Stimulated activated CD4-positive, alpha-beta T cell treated with anti-CD3 and anti-CD28 coated beads, Interleukin-12 subunit alpha, Interleukin-12 subunit beta, amount 100 ng/mL, for 4 hours (primary cell): ENCODE measurements at places on chromosomes 5 and 9.

DNA sequence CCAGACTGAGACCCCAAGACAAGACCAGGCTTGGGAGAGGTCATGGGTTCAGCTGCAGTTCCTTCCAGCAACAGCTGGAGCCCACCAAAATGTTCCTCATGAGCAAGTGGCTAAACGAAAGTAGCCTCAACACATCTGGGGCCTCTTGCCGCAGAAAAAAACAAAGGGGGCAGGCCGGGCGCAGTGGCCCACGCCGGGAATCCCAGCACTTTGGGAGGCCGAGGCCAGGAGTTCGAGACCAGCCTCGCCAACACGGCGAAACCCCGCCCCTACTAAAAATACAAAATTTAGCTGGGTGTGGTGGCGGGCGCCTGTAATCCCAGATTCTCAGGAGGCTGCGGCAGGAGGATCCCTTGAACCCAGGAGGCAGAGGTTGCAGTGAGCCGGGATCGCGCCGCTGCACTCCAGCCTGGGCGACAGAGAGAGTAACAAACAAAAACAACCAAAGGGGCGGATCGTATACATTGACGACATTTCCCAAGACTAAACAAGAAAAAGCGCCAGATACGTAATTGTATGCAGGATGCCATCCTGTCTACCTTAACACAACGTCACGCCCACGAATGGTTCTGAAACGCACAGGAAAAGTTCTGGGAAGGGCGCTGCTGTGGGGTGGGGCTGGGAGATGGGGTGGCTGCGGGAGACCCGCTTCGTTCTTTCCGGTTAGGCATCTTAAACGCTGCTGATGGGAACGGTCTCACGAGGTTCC is 1.7 kb downstream of the INPP5E start:
- no peak for DNase-seq

DNA sequence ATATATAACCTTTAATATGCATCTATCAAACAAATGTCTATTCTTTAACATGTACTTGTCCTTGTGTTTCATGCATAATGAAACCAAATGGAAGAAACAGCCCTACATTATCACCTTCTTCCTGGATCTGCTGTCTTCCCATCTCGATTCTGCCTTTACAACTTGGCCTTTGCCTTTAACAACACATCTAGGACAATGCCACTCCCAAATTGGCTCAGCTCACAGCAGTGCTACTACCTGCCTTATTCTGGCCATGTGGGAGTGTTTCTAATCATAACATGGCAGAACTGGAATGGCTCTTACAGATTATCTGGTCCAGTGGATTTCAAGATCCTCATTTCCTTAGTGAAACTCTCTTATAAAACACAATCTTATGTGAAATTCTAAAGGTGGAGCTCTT is 176.5 kb downstream of the CARTPT start:
- no peak for DNase-seq

DNA sequence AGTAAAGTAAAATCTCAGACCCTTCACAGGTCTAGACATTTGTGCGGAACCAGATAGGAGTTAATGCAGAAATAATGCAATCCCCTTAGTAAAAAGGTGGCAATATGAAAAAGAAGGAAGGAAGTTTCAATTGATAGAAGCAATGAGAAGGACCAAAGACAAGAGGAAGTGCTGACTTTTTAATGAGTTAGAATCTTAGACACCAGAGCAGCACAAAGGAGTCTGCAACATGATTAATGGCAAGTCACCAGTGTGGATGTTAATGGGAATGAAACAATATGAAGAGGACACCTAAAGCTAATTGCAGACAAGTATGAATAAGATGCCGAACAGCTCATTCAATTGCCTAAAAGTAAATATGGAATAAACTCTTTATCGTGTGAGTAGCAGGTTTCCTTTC is 50.9 kb downstream of the MEGF9 start:
- no peak for DNase-seq

DNA sequence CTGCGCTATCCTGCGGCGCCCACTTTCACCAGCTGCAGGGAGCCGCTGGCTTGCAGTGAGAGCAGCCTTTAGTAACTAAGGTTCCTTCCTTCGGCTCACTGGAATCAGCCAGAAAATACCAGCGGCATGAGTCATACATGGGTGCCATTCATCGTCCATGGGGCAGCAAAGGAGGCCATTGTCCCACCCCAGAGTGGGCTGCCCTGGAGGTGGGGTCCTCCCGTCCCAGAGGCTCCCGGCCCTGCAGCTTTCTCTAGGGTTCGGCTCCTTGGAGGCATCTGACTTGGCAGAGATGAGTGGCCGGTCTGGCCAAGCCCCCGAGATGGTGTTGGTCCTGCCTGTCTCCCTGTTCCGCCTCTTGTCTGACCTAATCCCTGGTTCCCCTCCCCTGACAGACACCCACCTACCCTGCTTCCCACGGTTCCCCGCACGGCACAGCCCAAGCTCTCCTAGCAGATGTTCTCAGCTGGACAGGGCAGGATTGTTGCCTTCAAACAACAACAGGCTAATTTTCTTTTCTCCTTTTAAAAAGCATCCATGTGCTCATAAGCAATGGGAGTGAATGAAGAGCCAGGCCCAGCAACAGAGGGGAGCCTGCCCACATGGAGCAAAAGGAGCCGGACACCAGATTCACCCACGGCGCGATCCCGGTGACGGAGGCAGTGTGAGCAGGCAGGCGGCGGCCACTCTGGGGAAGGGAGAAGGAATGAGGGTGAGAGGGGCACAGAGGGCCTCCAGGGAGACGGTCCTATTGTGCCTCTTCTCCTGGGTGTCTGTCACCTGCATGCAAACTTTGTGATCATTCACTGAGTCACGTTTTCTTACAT is 97.0 kb upstream of the COL5A1 start:
- DNase-seq = no peak

DNA sequence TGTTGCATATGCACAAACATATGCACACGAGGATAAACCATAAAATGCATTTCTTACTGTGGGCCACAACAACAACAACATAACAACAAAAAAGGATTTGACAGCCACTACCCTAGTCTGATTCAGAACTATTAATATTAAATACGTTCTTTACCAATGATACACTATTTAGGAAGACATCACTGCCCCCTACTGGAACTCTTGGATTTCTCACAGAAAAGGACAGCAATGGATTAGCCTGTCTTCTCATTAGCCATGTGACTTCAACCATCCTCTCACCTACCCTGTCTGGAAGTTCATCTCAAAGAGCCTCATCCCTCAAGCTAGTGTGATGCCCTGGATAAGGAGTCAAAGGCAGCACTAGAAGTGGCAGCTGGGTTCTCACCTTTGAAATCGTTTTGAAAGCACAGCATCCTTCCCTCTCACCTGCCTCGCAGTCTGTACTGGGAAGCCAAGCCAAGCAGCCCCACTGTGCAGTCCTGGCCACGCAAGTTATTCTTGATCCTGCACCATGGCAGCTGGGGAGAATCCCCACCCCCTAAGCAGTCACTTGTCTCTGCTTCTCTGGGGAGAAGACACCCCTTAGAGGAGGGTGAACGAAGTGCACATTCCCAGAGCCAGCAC is 64.6 kb downstream of the SH3TC2 start:
- DNase-seq = no peak

DNA sequence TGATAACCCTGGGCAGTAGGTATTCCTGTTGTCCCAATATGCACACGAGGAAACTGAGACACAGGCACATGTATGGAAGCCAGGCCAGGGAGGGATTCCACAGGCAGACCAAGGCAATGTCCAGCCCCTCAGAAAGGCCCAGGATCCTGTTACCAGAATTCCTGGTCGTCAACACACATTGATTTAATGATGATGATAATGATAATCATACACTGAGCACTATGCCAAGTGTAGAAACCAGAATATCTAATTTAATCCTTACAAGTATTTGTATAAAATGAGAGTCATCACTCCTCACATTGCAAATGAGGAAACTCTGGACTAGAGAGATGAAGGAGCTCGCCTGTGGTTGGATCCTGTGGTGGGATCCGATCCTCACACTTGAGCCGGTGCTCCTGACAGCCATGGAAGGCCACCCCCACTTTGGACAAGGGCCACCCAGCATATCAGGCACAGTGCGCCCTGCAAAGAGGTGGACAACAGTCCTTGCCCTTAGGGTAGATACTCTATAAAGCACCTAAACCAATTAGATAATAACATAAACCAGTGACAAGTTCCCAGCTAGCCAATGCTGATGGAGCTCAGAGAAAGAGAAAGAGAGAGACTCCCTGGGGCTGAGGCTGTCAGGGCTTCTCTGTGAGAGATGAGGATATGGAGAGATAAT is 185.3 kb downstream of the SLIT3 start:
- no peak for DNase-seq

GRCh38 chr5:33712664-33713063 is 179.1 kb downstream of the ADAMTS12 start:
- DNase-seq = no peak

DNA sequence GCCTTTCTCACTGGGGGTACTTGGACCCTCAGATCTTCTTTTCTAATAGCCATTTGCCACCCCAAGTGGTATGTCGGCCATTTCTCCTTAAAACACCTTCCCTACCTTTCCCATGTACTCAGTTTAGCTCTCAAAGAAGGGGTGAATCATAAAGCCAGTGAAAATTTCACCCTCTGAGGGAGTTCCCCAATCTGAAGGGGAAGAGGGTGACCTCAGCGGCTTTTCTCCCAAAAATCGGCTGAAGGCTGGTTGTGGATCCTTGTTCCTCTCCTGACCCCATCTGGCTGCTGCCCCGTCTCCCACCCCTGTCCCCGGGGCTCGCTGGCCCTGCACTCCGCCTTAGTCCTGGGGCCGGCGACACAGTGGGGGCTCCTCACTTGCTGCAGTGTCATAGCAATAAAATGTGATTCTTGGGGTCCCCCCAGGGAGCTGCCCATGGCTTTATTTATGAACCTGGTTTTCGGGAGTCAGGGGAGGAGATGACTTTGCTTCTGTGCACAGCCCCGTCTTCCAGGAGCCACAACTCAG is 17.3 kb upstream of the LTC4S start:
- DNase-seq = no peak

- no peak for DNase-seq
Measured at GRCh38 chr5:54049144-54049543, 261.2 kb downstream of the ARL15 start.

- DNase-seq = no peak
Measured at GRCh38 chr5:53041071-53041692, 52.0 kb downstream of the ITGA2 start.
